Activated T-helper 2 cell treated with anti-CD3 and anti-CD28 coated beads, Interferon-gamma antibody, Interleukin-2, Interleukin-4, amounts not matched to agents 10 μg/mL and 5 μg/mL and 100 μg/mL, durations not matched to agents 14 hours and 24 hours and 36 hours (primary cell): ENCODE measurements at places on chromosomes 5 and 9. TPM values are rescaled to one million over a fixed set of nuclear protein-coding genes. Genes with fewer than 3 reads are reported as not detected.

- DNase-seq = no peak
Measured at GRCh38 chr5:169050146-169050571, 250.8 kb downstream of the SLIT3 start.

DNA sequence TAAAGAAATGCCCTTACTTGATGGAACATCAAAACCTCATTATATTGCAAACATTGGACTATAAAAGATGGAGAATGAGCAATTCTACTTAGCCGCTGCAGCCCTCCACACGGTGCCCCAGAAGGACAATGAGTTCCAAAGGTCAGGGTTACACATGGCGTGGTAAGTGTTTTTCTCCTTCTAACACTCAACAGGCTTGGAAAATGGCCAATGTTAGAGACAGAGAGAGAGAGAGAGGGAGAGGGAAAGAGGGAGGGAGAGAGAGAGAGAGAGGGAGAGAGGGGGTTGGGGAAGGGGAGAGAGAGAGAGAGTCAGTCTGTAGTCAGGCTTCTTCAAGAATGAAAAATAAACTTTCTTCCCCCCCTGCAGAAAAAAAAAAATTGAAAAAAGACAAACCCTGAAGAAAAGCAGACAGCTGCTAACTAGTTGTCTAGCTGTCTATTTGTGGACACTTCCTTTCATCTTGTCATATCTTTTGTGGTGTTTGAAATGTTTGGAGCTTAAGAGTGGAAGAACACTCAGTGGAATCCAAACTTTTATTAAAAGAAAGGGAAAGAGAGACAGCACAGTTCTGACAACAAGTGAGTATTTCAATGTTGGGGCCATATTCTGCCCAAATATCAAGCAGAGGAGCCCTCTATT lies 324.8 kb downstream of the TMEM38B start:
- no peak for DNase-seq

- DNase-seq = no peak
Measured at GRCh38 chr9:27338527-27338903, 41.6 kb upstream of the EQTN start.

RANBP17 gene
- not detected in 2 replicates for total RNA-seq

CEL gene
- total RNA-seq = 2.0 and 2.1 TPM in 2 replicates

- DNase-seq = no peak
Measured at GRCh38 chr9:115590011-115590410, 472.1 kb upstream of the TNC start.

DNA sequence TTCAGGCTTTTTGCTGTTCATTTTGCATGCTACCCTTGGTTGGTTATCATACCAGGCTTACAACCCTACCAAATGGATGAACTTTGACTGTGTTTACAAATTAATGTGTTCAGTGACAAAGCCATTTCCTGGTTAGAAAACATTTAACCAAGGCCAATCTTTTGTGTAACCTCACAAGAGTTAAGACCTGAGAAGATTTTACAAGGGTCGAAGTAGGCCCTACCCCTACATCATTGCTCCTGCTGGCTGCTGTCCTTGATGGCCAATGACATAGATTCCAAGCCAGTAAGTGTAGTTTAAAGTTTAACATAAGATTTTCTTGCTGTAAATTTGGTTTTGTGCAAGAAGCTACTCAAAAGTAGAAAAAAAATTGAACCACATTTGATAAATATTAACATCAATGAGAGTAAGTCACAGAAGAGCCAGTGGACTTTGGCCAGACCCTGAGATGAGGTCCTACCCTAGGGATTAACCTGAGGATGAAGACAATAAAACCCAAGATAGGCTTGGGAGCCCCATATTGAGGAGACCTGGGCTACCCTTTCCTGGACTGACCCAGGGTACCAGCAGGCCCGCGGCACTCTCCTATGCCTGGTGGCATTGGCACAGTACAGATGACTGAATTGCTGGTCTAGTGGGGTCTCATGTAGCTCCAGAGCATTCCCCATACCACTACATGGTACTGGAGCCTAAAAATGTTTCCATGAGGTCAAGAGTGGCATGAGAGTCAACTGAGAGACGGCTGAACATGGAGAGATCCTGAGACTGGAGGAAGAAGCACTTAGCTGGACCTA lies 8.3 kb downstream of the C1QTNF3 start:
- no peak for DNase-seq

ACER2 gene
- 1.0 and 1.3 TPM in 2 replicates for total RNA-seq

DNA sequence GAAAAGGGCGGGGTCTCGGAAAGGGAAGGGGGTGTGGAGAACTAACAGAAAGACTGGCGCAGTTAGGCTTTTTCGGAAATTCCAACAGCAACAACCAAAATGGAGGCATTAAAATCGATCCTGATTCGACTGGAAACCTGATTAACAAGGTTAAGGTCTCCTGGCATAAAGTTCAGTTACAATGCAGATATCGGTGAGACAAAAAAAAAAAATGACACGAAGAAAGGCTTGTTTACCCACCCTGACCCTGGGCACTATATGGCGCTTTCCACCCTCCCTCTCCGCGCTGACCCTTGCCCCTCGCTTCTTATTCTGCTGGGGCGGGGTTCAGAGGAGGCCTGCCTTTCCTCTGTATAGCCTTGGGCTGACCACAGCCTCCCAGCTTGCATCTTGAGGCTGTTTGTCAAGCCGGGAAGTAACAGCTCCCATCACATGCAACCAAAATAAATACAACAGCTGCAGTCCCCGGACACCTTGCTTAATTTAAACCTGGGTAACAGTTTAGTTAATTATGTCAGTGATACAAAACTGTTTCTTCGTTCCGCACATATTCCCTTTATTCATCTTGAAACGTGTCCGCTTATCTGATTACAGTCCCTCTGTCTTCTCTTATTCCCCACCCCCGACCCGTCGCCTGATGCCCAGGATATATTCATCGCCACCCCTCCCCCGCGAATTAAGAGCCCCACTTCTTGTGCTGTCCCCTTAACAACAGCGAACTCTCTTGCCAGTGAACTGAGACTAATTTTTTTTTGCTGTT lies 795 bp upstream of the PJA2 start:
- DNase-seq = peak; percentile 31

- DNase-seq = no peak
Measured at GRCh38 chr5:107615299-107615817, 55.4 kb downstream of the EFNA5 start.

DNA sequence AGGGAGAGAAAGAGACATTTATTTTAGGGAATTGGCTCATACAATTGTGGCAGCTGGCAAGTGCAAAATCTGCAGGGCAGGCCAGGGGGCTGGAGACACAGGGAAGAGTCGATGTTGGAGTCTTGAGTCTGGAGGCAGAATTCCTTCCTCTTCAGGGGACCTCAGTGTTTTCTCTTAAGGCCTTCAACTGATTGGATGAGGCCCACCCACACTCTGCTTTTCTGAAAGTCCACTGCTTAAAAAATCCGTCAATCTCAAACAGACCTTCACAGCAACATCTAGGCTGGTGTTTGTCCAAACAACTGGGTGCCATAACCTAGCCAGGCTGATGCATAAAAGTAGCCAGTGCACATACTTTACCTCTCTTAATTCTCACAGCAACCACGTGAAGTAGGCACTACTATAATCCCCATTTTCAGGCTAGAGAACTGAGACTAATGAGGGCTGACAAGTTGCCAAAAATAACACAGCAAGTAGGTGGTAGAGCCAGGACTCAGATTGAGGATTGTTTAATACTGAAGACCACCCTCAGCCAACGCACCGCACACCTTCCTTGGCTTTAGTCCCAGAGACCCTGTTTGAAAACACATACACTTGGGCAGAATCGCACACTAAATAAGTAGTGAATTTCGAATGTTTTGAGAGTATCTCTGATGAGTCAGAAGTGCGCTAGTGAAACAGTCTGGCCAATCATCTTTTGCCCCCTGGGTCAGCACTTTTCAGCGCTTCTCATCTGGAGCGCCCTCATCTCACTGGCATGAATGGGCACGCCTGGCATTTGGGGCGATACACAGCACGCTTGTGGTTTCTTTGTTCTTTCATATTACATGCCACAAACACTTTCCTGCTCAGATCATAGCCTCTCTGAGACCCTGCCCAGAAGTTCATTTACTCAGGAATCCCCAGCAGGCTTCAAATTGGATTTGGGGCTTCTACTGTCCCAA lies 591.4 kb downstream of the CCDC171 start:
- DNase-seq = no peak
